ENCODE measurements at places on chromosomes 12 and 14.

DNA sequence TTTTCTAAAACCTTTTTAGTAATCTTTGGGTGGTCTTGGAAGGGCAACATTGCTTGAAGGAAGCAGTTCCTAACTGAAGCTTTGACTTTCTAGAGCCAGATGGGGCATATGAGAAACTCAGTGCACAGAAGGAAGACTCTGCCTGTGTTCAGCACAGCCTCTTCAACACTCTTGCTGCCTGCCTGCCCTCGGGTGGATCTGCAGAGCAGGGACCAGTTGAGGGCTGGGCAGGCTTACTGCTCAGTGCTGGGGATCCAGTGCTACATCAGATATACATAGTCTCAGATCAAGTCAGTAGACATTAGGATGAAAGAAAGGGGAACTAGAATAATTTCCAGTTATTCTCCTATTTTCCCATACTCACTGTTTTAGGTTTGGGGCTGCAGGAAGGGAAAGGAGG, 29.5 kb upstream of the TMX1 start:
- no peak for DNase-seq

- peak; percentile 66 for DNase-seq
These were observed 290.3 kb downstream of the NAV3 start for GRCh38 chr12:78120866-78121560.

DNA sequence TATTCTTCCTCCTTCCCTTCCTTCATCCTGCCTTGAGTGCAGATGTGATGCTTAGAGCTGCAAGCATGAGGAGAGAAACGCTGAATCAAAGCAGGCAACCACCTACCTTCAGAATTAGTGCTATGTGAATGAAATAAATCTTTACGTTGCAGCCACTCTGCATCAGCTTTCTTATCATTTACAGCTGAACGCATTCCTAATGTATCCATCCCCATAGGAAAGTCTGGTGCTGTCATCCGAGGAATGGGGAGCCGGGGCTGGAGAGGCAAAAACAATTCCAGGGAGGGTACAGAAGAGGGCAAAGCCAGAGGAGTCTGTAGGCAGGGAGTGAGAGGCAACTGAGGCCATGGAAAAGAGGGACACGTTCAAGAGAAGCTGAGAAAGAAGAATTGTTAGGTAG, 90.0 kb downstream of the GCH1 start:
- DNase-seq, result no peak

GRCh38 chr12:124854637-124855184, 9.0 kb downstream of the SCARB1 start:
- no peak for DNase-seq

DNA sequence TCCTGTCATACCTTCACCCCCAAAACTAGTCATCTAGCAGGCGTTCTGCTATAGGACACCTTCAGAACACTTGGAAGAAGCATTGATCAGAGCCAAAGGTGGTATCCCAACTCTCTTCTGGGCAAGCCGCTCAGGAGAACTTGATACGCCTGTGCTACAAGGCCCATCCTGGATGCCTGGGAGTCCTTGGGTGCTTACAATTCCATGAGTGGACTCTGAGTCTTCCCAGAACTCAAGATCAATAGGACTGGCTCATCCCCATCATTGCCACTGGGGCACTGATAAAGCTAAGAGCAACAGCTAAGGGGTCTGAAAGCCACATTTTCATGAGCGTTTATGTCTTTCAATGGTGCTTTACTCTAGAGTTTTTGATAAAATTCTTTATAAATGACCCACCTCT, 1.9 kb downstream of the SPTB start:
- DNase-seq, result no peak

DNA sequence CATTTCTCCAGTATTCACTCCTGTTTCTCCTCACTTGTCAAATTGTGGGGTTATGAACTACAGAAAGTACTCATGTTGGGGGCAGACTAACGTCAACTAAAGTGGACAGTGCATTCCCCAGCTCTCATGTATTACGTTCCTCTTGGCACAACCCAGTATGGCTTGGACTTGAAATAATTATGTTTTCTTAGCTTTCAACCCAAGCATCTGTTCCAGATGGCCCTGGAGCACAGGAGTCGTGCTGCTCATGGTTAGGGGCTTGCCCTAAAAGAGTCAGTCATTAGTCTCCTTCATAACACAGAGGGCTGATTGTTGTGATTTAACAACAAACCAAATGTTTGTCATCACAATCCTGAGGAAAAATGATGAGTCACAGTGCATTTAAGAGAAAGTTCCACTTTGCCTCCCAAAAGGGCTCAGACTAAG, 154.4 kb downstream of the RPAP3 start:
- peak; percentile 12 for DNase-seq

GRCh38 chr14:69848903-69849391, 30.3 kb upstream of the SMOC1 start:
- no peak for DNase-seq

GRCh38 chr14:77275041-77275580, 4.1 kb upstream of the NGB start:
- DNase-seq, result no peak

GRCh38 chr12:75908961-75909605, 122.5 kb downstream of the PHLDA1 start:
- DNase-seq, result peak; percentile 76

GRCh38 chr14:102731871-102732800, 45.1 kb upstream of the TRAF3 start:
- no peak for DNase-seq

GRCh38 chr12:111943929-111944328, 69.0 kb downstream of the TMEM116 start:
- no peak for DNase-seq

GRCh38 chr12:101490286-101490920, 15.3 kb downstream of the SPIC start:
- DNase-seq, result peak; percentile 51

DNA sequence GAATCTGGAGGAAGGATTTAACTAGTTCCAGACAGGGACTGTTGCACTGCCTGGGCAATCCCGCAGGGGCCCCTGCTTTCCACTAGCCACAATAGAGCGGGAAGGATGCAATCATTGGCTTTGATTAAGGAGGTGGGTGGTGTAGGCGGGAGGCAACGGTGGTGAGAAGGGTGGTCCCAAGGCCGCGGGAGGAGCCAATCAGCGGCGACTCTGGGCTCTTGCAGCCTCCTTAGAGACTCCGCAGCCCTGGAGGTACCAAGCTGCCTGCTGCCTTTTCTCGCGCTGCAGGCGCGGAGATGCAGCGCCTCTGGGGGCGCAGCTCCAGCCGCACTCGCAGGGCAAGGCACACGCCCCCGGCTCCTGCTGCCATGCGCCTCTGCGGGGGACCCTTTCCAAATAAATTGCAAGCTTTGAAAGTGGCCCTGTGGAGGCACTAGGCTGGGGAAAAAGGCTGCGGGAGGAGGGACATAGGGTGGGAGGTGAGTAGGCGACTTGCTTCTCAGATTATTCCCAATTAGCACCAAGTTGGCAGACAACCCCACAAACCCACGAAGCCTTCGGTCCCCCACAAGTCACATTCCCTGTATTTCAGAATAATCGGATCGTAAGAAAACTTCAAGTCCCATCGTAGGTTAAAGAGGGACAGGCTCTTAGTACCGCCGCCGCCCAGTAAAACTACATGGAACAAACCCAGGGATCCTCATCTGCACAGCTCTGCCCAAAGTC, 858 bp upstream of the KCNA1 start:
- peak; percentile 11 for DNase-seq

DNA sequence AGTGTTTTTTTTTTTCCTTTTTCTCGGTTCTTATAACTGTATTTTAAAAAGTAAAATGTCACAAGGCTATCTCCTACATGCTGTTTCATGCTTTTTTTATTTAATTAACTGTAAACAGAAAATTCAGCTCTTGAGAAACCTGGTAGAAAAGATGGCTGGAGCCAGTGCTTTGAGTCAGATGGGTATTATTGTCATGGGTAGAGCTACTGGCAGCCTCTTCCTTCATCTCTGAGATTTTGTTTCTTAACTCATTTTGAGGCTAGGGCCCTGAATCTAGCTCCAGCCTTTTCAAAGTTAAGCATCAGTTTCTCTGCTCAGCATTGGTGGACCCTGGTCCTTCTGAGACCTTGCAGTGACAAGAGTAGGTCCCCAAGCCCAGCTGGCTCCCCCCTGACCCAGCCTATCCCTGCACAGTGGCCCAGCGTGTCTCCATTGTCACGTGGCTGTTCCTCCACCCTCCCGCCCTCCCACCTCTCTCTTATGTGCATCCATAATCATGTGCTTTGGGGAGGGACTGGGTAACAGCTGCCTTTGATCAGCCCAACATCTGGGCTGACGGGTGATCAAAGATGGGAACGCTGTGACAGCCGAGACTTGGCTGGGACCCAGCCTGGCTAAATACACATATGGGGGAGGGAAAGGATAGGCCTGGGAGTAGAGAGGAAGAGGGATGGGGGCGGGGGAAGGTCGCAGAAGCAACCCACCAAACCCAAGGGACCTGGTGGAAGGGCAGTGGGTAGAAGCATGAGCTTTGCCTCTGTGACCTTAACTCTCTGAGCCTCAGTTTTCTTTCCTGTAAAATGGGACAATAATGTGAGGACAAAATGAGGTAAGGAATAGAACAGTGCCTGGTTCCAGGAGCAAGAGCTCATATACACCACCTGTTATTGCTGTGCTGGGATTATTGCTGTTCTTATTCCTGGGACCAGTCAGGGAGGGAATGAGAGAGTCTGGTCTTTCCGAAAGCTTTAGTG, 24.4 kb upstream of the RBM19 start:
- DNase-seq, result no peak

DNA sequence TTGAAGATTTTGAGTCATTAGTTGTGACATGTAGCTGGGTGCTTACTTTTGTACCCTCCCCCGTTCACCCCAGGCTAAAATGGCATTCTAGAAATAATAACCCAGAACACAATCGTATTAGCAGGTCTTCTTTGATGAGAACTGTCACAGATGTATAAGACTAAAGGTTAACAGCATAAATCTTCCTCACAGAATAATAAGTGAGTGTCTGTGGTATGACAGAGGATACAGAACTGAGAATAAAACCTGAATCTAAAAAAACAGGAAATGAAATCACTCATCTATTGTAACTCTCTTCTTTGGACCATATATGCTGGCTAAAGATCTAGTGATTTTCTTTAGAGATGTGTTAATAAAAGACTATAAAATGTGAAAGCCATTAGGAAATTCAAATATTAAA, 746.6 kb downstream of the LRFN5 start:
- DNase-seq, result no peak

DNA sequence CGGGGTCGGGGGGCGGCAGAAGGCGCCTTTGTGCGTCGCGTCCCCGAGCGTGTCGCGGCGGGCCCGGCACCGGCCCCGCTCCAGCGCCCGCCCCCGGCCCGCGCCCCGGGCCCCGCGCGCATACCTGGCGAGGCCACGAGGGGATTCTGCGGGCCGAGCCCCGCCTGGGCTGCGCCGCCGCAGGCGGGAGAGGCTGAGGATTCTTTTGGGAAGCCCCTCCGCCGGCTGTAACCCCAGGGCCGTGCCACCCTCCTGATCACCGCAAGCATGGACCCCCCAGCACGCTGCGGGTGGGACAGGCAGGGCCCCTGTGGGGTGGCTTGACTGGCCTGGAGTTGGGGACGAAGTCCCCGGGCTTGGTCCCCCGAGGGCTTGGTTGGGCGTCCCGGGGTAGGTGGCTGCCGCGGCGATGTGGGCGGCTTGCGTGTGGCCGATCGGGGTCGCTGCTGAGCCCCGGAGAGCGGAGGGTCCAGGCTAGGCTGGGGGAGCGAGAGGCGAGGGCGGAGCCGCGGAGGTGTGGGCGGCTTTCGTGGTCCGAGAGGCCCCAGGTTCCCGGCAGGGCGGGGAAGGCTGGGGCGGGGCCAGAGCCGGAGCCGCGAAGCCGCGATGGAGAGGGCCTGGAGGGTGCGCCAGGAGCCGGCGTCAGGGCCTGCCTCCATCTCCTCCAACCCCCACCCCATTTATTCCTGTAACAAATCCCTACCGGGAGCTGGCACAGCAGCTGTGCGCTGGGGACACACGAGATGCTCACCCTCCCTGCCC, 28.4 kb upstream of the GPR132 start:
- peak; percentile 80 for DNase-seq

- DNase-seq, result peak; percentile 12
These were observed 336.4 kb downstream of the CCER1 start for GRCh38 chr12:90618586-90618985.

DNA sequence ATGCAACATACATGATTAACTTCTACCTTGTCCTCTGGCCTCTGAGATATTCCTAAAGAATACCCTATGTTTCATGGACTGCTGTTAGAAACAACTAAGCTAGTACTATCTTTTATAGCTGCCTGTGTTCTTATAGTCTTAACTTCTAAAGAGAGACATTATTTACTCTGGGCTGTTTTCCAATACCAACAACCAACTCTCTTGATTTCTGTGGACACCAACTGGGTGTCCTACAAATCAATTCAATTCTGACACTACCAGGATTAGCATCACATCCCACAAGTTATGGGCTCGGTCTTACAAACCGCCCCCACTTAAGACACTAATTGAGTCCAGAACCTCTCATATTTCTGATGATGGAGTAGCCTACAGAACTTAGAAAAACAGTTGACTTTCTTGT, 8.3 kb downstream of the XPOT start:
- no peak for DNase-seq

DNA sequence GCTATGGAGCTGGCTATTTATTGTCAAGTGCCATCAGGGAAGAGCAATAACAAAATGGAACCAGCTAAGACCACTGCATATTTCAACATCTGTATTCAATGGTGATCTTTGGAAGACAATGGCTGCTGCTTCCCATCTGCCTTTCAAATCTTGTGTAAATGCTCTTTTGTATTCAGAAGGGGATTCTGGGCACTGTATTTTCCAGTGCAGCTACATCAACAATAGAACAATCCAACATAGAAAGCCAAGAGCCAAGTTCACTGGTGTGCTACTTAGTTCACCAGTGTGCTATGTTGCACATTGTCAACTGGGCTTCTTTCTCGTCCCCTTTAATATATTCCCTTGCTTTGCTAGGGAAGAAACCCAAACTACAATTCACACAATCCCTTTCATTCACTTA, 128.8 kb upstream of the OR4E1 start:
- DNase-seq, result no peak

GRCh38 chr12:75471902-75472890, 8.4 kb upstream of the GLIPR1 start:
- no peak for DNase-seq

DNA sequence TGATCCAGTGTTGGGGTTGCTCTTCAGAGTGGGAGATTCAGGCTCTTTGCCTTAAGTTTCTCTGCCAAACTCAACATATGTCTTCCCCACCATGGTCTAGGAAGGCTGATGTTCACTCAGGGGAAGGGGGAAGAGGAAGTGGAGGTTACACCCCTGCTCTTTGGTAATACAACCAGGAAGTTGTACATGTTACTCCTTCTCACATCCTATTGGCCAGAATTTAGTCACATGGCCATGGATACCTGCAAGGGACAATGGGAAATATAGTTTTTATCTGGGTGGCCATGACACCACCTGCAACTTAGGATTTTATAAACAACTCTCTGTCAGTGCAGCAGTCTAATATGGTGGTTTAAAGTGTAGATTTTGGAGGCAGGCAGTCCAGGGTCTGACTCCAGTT, 150.9 kb downstream of the TBX5 start:
- DNase-seq, result no peak

GRCh38 chr12:124713436-124714082, 146.1 kb upstream of the NCOR2 start:
- DNase-seq, result peak; percentile 97

GRCh38 chr12:95218150-95219133, 835 bp downstream of the VEZT start:
- peak; percentile 65 for DNase-seq

All from iris pigment epithelial cell (primary cell).